ENCODE measurements at places on chromosomes 3 and 15.

DNA sequence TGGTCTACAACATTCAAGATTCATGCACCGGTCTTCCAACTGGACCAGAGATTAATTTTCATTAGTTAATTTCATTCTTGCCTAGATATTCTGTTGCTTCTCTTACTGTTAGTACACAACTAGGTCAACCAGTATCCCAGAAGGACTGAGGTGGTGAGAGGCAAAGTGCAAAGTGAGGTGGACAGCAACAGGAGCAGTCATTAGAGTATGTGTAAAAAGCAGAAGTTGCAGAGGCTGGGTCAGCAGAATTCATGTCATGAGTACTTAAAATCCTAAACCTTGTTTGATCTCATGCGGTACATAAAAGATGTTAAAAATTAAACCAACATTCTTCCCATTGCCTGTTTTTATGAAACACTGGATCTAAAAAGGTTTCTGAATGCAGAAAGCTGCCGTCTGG is 46.7 kb downstream of the PARP14 start:
- no peak for DNase-seq

GRCh38 chr15:88255484-88256278 is 858 bp downstream of the NTRK3 start:
- DNase-seq, result no peak

GRCh38 chr15:56767315-56767714 is 34.0 kb upstream of the ZNF280D start:
- DNase-seq, result no peak

GRCh38 chr15:62847900-62848489 is 194.6 kb upstream of the TPM1 start:
- DNase-seq, result peak; percentile 6

GRCh38 chr15:97979140-97979520 is 18.6 kb downstream of the ARRDC4 start:
- DNase-seq, result no peak

GRCh38 chr3:127501177-127501576 is 89.4 kb downstream of the TPRA1 start:
- no peak for DNase-seq

DNA sequence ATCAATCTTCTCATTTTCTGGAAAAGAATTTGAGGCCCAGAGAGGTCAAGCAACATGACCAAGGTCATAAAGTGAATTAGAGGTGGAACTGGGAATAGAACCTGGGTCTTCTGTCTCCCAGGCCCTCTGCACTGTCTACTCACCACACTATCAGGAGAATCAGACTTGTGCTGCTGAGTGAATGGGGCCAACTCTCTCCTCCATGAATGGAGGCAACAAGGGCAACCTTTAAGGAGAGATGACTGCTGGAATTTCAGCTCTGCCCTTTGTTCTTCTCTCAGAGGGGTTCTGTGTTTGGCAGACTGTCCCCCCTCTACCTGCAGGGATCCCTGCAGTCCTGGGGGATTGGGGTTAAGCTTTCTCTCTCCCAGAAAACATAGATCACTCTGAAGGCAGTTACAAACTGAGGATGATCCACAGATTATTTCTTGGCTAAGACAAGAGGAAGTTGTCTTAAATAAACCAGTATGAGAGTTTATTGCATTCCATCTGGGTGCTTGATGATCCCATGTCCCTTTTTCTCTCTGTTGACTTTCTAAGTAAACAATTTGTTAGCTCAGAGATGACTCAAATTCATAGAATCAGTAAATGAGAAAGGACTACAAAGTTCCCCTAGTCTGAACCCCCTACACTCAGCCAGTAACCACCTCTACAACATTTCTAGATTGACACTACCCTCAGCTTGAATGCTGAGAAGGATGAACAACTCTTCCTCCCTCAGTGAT is 99.0 kb upstream of the LIPC start:
- DNase-seq, result no peak

GRCh38 chr3:18743761-18744160 is 318.6 kb upstream of the SATB1 start:
- DNase-seq, result no peak

GRCh38 chr3:66271231-66271630 is 50.4 kb downstream of the SLC25A26 start:
- DNase-seq, result no peak

DNA sequence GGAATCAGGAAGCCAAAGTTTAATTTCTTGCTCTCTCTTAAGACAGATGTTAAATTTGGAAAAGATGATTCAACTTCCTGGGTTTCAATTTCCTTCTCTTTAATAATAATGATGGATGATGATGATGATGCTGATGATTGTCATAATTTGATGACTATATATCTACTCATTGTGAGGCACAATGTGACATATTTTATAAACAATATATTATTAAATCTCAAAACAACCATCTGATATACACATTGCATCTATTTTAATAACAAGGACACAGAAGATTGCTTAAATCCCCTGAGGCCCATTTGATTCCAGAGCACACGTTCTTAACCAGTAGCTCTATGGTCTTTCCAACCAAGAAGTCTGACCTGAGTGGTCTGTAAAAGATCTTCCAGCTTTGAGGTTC is 124.0 kb downstream of the CNTN6 start:
- no peak for DNase-seq

- no peak for DNase-seq
Measured at GRCh38 chr15:40660686-40661085, 34.3 kb upstream of the RAD51 start.

DNA sequence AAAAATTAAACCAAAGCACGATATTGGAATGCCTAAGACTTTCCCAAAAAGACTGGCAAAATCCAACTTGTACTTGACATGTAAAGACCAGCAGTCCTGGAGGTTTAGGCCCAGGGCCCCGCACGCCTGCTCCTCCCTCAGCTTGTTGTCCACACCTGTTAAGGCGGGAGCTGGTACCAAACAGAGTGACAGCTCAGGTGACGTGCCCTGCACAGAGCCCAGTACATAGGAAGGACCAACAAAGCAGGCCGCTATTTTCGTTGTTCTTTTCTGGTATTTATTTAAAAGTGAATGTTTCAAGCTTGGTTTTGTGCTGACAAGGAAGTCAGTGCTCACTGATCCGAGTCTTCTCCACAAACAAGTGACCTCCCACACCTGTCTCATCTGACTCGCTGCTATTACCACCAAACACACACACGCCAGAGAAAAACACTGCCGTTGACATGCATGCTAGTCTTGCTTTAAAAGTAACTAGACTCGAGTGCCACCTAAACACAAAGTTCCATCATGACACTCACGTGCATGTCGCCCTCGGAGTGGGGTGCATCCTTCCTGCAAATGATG is 50.2 kb downstream of the HERC2 start:
- no peak for DNase-seq

DNA sequence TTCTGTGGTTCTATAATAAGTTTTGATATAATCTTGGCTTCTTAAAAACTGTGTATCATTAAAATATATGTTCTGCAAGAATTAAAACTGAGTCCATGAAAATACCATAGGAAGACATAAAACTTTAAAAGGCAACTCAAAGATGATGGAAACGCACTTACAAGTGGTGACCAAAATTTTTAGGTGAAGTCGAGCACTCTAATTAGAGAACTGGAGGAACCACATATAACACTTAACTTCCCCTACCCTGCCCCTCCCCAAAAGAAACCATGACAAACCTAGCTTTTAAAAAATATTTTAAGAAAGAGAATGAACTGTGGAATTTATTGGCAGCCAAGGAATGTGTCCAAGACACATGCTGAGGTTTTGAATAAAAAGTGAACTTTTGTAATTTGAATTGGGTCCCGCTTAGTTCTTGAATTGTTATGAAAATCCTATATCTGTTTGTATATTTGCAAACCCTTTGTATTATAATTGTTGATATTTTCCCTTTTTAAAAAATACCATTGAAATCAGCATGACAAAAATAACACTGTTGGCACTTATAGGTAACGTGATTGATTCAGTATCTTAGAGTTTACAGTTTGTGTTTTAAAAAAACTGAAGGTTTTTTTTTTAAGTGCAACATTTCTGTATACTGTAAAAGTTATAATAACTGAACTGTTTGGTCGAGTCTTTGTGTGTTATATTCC is 7.7 kb downstream of the NR2F2 start:
- DNase-seq, result no peak

DNA sequence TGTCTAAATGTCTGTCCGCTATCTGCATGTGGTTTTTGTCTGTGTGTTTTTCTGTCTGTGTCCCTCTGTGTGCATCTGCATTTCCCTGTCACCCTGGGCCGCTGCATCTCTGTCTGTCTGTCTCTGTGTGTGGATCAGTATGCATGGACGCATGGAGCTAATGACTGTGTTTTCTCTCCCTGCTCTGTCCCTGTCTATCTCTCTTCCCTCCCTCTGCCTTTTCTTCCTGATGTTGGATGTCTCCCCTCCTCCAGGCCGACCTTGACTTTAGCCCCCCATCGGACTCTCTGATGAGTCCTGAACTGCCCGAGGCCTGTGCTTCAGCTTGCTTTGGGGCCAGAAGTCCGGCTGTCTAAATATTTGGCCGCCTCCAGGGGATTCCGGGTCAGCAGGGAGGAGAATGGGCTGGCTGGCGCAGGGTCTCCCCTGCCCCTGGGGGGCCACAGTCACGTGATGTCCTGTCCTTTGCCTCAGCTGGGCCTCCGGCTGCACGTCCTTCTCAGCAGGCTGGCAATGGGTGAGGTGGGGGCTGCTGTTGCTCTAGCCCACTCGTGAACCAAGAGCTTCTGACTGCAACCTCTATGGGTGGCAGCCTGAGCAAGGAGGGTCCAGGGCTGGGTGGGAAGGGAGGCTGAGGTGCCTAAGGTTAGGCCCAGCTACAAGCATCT is 3.7 kb downstream of the SLC38A3 start:
- no peak for DNase-seq

DNA sequence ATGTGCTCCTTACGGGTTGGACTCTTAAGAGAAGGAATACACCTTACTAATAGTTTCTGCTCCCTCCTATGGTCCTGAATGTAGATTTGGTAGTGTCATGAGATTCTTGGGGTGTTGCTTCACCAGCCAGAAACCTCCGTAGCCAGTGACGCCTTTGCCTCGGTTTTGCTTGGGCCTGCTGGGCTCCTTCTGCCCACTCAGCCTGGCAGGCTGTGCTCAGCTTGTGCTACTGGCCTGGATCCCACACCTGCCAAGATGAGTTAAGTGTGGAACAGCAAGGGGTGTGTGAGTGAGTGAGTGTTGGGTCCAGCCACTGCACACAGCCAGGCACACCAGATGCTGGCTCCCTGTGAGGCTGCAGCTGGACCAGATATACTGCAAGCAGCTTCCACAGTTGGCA is 560.1 kb downstream of the NLGN1 start:
- DNase-seq, result no peak

- peak; percentile 14 for DNase-seq
Measured at GRCh38 chr3:68972358-68972979, 40.1 kb upstream of the TAFA4 start.

- DNase-seq, result no peak
Measured at GRCh38 chr3:58164199-58164879, 46.4 kb downstream of the DNASE1L3 start.

Measured in stimulated activated CD8-positive, alpha-beta memory T cell treated with anti-CD3 and anti-CD28 coated beads, Interleukin-15, amount 100 ng/mL, for 24 hours (primary cell).